ENCODE measurements at places on chromosomes 2 and 18. TPM values are rescaled to one million over a fixed set of nuclear protein-coding genes. Genes with fewer than 3 reads are reported as not detected.

DNA sequence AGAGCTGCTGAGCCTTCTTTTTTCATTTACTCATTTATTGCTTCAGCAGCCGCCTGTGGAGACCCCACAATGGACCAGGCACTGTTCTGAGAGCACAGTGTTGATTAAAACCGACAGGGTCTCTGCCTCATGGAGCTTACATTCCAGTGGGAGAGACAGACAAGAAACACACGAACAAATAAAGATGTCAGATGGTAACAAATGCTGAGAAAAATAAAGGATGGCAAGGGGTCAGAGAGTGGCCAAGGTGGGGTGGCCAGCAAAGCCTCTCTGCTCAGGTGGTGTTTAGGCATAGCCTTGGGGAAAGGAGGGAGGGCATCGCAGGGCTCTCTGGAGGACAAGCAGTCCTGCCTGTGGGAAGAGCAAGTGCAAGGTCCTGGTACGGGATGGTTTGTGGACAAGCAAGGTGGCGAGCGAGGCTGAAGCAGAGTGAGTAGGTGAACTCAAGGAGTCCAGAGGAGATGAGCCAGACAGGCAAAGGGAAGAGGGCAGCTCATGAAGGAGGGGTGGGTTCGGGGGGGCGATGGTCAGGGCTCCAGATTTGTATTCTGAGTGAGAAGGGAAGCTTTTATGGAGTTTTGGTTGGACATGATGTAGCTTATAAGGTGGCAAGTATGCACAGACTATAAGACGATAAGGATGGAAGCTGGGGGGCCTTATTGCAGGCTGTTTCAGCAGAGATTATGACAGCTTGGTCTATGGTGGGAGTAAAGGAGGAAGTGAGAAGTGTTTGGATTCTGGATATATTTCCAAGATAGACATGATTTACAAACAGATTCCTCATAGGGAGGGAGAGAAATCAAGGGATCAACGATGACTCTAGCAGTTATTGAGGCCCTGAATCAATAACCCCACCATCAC is 8.8 kb upstream of the ITGB6 start:
- no peak for DNase-seq

GRCh38 chr2:234146087-234146826 is 95.8 kb downstream of the SPP2 start:
- peak; percentile 98 for DNase-seq

DNA sequence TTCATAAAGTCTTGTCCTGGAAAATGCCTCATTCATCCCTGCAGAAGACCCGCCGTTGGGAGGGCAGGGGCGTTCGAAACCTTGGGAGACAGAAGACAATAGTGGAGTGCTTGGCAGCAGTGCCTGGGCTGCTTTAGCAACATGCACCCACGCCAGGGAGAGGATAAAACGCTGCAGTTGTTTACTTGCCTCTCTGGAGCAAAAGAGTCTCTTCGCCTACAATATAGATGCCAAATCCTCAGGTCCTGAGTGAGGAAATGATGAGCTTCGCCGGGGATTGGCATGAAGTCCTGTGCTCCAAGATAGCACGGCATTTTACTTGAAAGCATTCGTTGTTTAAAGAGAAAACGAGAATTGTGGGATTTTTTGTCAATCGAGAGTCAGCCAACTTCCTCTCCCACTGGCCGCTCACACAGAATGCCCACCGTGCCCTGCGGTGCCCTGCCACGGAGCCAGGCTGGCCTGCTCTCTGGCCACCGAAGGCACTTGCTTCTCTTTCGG is 152.5 kb upstream of the POU3F3 start:
- DNase-seq: no peak

DNA sequence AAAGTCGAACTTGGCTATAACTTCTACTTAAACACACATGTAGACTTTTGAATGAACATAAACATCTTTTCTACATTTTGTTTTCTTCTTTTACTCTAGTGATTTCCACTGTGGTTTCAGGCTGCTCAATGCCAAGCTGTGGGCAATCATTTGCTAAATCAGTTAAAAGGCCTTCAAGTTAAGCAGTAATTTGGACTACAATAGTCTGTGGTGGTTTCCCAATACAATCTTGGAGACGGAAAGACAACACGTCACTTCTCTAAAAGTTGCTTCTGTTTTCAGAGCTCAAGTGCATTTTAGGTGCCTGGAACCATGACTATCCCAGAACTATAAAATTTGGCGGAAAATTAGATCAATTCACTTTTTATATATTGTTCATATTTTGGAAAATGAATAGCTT is 69.4 kb downstream of the TXNL1 start:
- DNase-seq: no peak

The TUBA3D gene
- 2.9 TPM for total RNA-seq

GRCh38 chr18:57154191-57154830 is 7.4 kb downstream of the BOD1L2 start:
- DNase-seq: no peak

DNA sequence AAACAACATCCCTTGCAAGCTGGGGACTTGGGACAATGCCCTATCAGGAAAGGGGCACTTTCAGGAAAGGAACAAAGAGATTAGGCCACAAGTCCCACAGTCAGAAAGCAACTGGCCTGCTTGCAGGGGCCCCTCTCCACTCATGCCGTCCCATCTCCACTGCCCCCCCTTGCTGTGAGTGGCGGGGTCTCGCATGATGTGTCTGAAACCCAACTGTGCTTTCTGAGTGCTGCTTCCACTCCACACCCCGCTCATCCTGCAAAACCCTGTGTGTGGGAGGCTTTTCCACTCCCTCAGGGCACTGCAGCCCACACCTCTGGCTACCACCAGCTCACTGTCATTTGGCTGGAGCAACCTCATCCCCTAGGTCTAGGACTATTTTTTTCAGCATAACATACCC is 7.9 kb downstream of the HS6ST1 start:
- DNase-seq: no peak

DNA sequence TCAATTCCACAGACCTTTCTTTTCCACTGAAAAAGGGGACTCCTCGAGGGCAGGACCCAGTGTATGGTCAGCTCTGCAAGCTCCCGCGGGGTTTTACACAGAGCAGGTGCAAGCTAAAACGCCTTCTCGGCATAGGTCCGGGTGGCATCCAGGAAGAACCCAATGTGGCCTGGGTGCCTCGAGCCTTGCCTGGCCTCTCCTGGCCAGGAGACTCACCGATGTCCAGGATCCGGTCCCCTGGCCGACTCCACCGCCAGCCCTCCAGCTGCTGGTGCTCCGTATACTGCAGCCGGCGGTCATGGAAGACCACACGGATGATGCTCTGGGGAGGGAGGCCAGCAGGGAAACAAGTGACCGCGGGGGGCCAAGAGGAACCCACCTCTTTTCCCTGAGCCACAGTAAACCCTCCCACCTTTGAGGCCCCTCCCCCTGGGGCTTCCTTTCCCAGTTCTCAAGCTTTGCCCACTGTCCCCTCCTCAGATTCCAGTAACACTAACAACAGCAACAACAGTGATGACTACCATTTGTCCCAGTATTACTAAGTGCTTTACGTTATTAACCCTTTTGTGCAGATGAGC is 36.1 kb downstream of the TFCP2L1 start:
- no peak for DNase-seq

- DNase-seq: peak; percentile 72
These were observed 3.8 kb downstream of the ACTG2 start for GRCh38 chr2:73896362-73897239.

- DNase-seq: no peak
These were observed 231.8 kb upstream of the SPOPL start for GRCh38 chr2:138269765-138270164.

- peak; percentile 30 for DNase-seq
These were observed 13.8 kb upstream of the CCDC102B start for GRCh38 chr18:68784071-68784470.

DNA sequence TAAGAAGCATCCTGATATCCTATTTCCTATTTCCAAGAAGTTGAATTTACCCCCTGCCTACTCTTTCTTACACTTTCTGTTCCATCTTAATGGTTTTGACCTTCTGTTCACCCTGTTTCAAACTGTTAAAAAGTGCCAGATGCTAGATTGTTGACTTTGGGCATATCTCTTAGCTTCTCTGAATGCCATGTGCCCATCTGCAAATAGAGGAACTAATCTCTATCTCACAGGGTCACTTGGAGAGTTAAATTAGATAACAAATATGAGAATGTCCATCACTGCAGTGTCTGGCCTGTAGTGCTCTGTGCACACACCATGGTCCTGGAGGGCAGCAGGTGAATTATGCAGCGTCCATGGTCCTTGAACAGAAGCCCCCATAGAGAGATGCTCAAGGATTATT is 83.8 kb downstream of the LRATD1 start:
- DNase-seq: no peak

GRCh38 chr2:96109361-96109680 is 7.0 kb downstream of the ADRA2B start:
- no peak for DNase-seq

DNA sequence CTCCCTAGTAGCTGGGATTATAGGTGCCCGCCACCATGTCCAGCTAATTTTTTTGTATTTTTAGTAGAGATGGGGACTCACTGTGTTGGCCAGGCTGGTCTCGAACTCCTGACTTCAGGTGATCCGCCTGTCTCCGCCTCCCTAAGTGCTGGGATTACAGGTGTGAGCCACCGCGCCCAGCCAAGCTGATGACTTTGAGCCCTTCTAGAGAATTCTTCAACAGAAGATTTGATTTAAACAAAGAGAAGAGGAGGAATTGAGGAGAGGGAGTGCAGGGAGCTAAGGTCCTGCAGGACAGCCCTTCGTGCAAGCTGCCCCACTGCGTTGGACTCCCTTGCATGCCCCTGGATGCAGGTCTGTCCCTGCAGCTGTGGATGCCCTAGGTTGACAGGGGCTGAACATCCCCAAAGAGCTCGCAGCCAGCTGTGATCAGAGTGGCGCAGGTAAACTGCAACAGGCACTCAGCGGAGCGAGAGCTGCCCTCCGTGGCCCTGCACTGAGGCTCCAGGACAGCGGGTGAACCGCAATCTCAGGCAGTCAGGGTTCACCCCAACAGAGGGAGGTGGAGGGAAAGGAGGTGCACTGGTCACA is 13.7 kb downstream of the ADRA2B start:
- DNase-seq: no peak

DNA sequence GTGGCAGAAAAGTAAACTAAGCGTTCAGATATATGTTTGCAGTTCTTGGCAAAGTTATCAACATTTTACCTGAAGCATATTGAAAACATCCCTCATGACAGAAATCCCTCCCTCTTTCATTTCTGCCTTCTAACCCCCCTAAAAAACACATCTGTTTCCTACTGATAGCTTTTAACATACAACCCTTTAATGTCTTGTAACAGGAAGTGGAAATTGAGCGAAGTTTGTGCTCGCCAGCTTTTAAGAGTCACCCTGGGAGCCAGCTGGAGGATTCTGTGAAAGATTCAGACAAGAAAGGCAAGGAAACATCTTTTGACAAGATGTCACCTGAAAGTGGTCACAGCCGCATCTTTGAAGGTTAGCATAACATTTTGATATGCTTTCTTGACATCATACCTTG is 247.4 kb downstream of the XIRP2 start:
- DNase-seq: no peak

GRCh38 chr2:32663864-32664263 is 36.0 kb downstream of the TTC27 start:
- no peak for DNase-seq

- no peak for DNase-seq
These were observed 181.5 kb downstream of the TTC32 start for GRCh38 chr2:19720306-19720705.

DNA sequence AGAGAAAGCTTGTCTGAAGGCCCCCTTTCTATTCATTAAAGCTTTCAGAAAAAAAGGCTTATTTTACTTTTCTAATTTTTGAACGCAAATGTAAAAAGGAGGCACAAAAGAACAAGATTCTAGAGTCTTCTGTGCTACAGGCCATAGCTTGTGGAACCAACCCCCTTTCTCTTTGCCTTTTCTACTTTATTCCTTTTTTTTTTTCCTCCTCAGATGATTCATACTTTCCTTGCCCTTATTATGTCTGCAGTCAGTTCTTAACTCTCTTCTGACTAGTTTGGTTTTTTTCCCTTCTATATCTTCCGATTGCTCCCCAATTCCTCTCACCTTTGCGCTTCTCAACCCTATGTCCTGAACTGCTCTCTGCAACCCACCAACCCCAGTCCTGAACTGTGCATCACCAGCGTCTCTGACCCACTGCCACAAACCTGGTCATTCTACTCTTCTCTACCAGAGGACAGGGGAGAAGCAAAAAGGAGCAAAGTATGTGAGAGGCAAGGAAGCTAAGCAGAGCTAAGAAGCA is 56.9 kb upstream of the WIPF1 start:
- DNase-seq: no peak

DNA sequence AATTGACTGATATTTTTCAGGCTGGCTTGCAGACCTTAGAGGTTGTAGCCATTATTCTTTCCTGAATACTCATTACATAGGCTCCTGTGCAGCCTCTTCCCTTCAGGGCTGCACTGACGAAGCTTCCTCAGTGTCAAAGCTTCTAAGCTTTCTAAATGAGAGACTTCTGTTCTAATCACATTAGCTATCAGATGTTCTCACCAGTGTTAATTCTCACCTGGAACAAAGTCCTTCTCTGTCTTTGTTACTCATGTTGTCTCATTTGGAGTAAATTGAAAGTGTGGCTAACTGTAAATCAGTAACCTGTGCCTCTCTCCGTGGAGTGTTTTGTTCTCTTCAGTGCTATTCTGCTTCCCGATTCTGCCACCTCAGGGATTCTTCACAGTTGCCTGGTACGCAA is 76.9 kb downstream of the MC4R start:
- no peak for DNase-seq

- no peak for DNase-seq
These were observed 1657.7 kb upstream of the CELF4 start for GRCh38 chr18:39223283-39223682.

GRCh38 chr2:77013953-77014352 is 508.2 kb downstream of the LRRTM4 start:
- no peak for DNase-seq

The GPR17 gene
- not detected for total RNA-seq

- peak; percentile 5 for DNase-seq
These were observed 59.9 kb downstream of the NAT8 start for GRCh38 chr2:73582364-73582763.

The SAG gene
- not detected for total RNA-seq

DNA sequence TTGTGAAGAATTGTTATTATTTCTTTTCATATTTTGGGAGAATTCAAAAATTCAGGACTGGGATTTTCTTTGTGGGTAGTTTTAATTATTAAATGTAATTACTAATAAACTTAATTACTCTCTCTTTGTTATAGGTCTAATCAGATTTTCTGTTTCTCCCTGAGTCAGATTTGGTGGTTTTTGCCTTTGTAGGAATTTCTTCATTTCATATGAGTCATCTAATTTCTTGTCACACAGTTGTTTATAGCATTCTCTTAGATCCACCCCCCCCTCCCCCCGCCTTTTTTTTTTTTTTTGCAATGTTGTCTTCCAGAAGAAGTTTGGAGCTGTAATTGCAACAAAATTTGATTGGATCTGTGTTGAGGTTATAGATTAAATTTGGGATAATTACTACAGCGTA is 26.0 kb upstream of the GALR1 start:
- DNase-seq: peak; percentile 68

The LRPPRC gene
- 50.5 TPM for total RNA-seq

- no peak for DNase-seq
These were observed 41.9 kb downstream of the CDC42EP3 start for GRCh38 chr2:37629529-37629928.

- no peak for DNase-seq
These were observed 8.1 kb downstream of the CWC22 start for GRCh38 chr2:179999000-179999399.

GRCh38 chr2:39434233-39434897 is 2.7 kb downstream of the MAP4K3 start:
- no peak for DNase-seq

The KHK gene
- 5.9 TPM for total RNA-seq

The ALPP gene
- total RNA-seq: not detected

All from HT1080 (cell line).